ENCODE measurements at places on chromosomes 3 and 15.

DNA sequence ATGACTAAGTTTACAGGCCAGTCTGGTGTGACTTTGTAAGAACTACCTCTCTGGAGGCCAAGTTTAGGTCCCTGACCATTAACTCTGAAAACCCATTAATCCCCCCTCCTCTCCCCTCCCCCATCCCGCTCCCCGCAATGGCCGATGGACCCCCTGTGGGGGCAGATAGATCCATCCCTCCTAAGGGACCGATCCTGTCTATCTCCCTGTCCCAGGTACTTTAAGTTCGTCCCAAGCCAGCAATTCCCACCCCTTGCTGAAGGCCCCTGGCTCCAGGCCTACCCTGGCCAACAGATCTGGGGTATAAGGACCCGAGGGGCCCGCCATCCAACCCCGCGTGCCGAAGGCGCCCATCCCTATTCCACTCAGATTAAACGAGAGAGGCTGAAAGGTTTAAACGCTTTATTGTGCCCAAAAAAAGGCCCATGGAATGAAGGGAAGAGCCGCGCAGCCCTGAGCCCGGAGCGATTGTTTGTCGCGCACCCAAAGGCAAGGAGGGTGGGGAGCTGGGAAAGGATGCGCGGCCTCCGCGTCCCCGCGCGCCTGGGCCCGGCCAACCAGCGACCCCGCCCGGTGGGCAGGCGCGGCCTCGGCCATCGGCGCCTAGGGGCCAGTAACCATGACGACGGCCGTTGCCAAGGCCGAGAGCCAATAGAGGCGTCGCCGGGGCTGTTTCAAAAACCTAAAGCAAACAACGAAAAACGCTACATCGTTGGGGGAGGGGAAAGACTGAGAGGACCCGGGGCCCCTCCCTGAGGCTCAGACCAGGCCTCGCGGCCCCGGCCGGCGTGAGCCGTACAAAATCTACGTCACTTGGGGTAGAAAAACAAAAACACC lies 35.9 kb downstream of the HMCES start:
- peak; percentile 82 for DNase-seq

- DNase-seq: peak; percentile 4
Measured at GRCh38 chr15:64930778-64931371, 19.2 kb downstream of the ANKDD1A start.

DNA sequence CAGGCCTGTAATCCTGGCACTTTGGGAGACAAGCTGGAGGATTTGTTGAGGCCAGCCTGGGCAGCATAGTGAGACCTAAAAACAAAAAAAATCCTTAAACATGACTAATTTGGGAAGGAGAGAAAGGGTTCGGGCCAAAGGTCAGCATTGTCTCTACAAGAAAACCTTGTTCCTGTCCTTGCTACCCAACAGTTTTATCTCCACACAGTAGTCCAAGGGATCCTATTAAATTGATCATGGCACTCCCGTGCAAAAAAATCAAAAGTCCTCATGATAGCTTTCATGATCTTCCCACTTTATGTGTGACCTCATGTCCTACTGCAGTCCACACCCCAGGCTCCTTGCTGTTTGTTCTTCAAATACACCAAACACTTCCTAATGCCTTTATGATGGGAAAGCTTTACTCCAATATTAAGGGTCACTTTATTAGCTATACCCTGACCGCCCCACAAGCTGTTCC lies 4.2 kb downstream of the RPL15 start:
- DNase-seq: no peak

DNA sequence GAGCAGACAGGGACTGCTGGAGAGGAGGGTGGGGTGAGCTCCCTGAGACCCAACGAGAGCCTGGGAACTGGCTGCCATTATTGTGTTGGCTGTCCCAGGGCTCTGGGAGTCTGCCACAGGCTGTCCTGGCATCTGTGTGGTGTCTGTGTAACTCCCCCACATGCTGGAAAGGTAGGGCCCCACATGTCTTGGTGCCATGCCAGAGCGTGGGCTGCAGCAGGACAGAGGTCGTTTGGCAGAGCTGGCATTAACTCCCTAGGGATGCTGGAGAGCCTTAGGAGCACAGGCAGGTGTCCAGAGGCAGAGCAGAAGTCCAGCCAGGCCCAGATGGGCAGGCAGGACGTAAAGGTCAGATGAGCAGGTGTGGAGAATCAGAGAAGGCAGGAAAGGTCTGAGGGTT lies 9.7 kb downstream of the TIMP4 start:
- DNase-seq: no peak

DNA sequence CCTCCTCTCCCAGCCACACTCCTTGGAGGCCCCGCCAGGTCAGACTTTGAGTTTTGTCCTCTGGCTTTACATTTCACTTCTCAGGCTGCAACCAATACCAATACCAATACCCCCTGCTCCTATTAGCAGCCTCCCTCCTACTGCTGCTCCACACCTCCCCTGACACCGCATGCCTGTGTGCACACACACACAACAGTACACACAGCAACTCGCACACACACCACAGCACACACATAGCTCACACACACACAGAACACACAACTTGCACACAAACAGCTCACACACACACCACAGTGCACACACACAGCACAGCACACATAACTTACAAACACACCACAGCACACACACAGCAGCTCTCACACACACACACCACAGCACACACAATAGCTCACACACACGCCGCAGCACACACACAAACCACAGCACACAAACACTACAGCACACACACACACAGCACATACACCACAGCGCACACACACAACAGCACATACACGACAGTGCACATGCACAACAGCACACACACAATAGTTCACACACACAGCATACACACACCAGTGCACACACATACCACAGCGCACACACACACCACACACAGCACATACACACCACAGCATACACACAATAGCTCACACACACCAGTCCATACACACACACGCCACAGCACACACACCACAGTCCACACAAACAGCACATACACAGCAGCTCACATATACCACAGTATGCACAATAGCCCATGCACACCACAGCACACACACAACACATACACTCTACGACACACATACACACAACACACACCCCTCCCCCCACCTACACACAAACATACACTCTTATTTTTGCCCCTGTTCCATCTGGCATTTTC lies 204.7 kb downstream of the UACA start:
- DNase-seq: no peak
